ENCODE measurements at places on chromosomes 2 and 18.

- no peak for DNase-seq
Observed at GRCh38 chr2:212535996-212536816, 2.4 kb downstream of the ERBB4 start.

DNA sequence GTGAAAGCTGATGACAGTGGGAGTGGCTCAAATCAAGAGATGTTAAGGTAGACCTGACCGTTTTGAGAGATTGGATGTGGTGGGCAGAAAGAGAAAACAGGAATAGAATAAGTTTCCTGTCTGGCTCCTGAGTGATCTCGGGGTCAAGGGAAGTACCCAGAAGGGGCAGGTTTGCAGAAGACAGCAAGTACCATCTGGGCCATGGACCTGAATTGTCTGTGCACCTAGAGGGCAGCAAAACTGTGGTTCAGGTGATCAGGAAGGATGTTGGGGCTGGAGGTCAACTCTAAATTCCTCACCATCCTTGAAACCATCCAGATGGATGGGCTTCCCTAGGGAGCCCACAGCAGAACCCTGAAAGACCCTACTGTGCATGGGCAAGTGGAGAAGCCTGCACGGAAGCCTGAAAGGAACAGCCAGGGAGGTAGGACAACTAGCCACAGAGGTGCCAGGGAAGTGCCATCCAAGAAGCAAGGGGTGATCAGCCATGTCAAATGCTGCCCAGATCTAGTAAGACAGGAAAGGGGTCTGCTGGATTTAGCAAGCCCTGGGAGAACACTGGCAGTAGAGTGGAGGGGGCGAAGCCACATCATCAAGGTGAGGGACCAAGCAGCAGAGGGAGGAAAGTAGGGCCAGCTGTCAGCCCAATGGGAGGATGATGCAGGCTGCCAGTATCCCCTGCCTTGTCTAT lies 8.0 kb downstream of the TEX261 start:
- no peak for DNase-seq

DNA sequence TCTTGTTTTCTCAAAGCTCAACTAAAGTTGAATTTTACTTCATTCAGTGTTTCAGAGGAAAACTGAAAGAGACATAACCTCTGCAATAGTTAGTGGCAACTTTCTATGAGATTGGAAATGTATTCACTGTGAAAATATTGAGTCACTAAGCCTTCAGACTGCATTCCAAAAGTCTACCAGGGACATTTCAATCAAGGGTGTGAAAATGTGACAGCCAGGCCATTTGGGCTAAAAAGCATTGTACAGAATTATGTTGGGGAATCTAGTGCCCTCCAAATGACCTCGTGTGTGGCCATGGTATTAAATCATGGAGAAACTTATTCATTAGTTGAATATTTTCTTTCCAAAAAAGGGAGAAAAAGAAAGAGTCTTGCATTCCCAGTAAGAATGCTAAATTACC lies 251.9 kb downstream of the GRB14 start:
- no peak for DNase-seq

- DNase-seq = no peak
Observed at GRCh38 chr2:2022941-2023586, 278.7 kb upstream of the PXDN start.

- no peak for DNase-seq
Observed at GRCh38 chr18:37252342-37252741, 313.3 kb downstream of the CELF4 start.

DNA sequence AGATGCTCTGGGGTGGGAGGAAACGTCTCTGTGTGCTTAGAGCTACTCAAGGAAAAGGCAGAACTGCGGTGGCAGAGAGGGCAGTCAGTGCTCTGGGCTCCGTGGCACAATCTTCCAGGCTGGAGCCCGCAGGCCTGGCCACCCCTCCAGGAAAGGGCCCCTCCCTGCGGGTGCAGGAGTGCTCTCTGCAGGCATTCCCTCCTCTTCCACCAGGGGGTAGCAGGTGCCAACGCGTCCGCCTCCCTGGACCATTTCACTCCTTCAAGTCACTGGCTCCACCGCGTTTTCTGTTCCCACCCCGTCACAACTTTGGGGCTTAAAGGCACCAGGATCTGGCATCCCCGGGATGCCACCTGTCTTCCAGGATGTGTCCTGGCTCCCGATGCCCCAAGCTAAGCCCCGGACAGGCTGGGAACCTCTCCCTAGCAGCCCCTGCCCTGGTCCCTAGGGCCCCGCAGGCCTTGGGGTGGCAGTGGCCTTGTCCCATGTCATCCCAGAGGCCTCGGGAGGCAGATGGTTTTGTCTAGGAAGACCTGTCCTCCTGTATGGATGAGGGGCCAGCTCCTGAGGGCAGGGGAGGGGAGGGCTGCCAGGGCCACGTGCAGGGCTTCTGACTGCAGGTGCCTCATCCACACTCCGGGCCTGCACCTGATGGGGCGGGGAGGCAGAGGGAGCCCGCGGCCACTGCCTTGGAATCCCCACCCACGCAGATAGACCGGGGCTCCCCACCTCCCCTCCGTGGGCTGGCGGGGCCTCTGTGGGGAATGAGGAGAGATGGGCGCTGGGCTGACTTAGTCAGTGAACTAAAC lies 26.4 kb downstream of the KCNIP3 start:
- DNase-seq = no peak

GRCh38 chr2:22273853-22274252 lies 1111.1 kb upstream of the KLHL29 start:
- no peak for DNase-seq

- DNase-seq = no peak
Observed at GRCh38 chr2:167962436-167963226, 284.8 kb downstream of the STK39 start.
